Stimulated activated CD4-positive, alpha-beta T cell treated with anti-CD3 and anti-CD28 coated beads, Interleukin-15, amount 100 ng/mL, for 24 hours (primary cell): ENCODE measurements at places on chromosomes 11 and 22.
A peak's percentile ranks its signal among the peaks of the same experiment; 100 is the strongest.

GRCh38 chr11:77299528-77299993 is 1.9 kb downstream of the GDPD4 start:
- no peak for DNase-seq

GRCh38 chr11:12189543-12190235 is 79.3 kb downstream of the MICAL2 start:
- peak; percentile 49 for DNase-seq

- peak; percentile 16 for DNase-seq
Observed at GRCh38 chr11:113796663-113797259, 17.2 kb downstream of the CLDN25 start.

- no peak for DNase-seq
Observed at GRCh38 chr11:130653838-130654636, 205.6 kb downstream of the ADAMTS15 start.

- DNase-seq, result no peak
Observed at GRCh38 chr11:78795621-78796261, 221.1 kb upstream of the NARS2 start.

DNA sequence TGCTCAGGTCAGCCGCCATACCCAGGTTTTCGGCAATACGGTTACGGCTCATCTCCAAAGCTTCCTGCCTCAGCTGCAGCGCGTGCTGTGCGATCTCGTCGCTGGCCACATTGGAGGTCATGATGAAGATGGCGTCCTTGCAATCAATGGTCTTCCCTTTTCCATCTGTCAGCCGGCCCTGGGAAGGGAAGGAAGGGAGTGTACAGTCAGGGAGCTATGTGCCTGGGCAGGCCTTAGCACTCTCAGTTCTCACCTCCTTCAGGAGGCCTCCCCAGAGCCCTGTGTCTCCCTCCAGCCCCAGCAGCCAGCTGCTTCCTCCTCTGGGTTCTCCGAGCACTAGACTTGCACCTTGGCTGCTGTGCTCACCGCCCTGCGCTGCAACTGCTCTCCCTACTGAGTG is 51.5 kb upstream of the PHOX2A start:
- no peak for DNase-seq

DNA sequence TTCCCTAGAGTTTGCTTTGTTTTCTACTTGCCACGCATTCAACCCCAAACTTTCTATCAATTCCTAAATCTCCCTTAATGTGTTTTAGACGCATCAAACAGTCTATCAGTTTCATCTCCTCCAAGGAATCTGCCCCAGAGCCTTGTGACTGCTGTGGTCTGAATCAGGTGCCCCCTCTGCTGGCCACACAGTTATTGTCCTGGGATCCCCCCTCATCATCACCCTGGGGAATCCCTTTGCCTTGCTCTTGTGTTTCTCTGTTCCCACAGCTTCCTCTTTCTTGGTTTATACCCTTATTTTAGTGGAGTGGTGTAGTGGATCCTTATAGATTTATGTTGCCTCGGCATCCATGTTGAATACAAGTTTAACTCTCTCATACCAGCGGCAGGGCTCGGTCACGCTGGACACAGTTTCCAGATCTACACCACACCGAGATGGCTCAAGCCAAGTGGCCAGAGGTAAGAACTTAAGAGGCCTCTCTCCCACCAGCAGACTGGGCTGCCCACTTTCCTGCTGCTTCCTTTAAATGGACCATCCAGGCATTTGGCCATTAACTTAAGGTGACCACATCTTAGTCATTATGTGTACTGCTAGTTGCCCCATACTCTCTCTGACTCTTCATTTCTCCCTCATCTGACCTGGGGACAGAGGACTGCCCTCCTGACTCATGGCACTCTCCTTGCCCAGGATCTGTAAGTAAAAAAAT is 8.2 kb downstream of the UPB1 start:
- peak; percentile 75 for DNase-seq

DNA sequence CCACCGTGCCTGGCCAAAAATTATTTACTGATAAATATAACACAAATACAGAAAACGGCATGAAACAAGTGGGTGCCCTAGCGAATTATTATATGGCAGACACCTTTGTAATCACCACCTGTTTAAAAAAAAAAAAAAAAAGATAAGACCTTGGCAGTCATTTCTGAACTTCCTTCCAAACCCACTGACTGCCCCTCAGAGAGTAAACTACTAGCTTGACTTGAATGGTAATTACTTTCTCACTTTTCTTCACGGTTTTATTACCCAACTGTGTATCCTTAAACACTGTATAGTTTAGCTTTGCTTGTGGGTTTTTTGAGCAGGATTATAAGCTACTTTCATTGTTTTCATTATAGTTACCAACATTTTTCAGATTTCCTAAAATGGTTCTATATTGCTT is 23.7 kb downstream of the SFI1 start:
- no peak for DNase-seq

DNA sequence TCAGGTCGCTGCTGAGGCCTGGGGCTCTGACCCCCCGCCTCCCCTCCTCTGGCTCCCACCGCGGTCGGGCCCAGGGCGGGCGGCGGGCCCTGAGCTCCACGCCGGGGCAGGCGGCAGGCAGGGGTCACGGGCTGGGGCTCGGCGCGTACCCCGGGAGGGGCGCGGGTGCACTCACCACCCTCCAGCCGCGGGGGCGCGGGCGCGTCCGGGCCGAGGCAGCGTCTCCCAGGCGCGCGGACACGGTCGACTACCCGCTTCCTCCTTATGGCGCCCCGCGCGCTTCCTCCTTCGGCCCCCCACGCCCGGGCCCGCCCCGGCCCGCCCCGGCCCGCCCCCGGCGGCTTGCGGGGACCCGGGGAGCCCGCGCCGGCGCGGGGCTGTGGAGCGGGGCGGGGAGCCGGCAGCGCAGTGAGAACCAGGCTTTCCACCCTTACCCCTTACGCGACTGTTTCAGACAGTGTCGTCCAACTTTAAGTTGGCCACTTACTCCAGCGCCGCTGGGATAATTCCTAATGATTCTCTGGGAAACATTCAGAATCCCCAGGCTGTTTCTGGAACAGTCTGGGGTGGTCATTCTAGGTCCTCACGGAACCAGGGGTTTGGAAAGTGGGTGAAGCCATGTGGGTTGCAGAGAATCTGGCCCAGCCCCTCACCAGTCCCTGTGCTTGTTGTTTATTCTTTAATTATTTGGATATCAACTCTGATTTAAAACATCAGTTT is at the start of gene BID:
Gene BID (minus strand): TSS at position 264 of the 720 bp plus-strand sequence. CDS start 24,353 bp downstream, outside the sequence.
- DNase-seq, result peak; percentile 53

GRCh38 chr22:46534177-46534776 is 3.1 kb downstream of the CELSR1 start:
- no peak for DNase-seq

DNA sequence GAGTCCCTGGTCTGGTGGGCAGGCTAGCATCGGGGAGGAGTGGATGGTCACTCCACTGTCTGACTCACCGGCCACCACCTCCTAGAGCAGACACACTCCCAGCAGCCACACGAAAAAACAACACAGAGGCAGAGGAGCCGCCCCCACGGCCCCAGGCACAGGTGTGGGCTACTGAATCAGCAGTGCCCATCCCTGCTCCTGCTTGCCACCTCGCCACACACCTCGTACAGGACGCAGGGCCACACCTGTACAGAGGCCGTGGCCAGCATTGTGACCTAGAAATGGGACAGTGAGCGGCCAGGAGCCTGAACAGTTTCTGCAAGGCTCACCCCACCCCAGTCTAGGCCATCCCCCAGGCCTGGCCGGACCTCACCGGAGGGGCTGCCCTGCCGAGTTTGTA is 14.0 kb downstream of the TRIM29 start:
- DNase-seq, result no peak

GRCh38 chr11:123216249-123216648 is 21.2 kb upstream of the CLMP start:
- DNase-seq, result no peak

- DNase-seq, result no peak
Observed at GRCh38 chr11:34719303-34719848, 98.5 kb downstream of the EHF start.

DNA sequence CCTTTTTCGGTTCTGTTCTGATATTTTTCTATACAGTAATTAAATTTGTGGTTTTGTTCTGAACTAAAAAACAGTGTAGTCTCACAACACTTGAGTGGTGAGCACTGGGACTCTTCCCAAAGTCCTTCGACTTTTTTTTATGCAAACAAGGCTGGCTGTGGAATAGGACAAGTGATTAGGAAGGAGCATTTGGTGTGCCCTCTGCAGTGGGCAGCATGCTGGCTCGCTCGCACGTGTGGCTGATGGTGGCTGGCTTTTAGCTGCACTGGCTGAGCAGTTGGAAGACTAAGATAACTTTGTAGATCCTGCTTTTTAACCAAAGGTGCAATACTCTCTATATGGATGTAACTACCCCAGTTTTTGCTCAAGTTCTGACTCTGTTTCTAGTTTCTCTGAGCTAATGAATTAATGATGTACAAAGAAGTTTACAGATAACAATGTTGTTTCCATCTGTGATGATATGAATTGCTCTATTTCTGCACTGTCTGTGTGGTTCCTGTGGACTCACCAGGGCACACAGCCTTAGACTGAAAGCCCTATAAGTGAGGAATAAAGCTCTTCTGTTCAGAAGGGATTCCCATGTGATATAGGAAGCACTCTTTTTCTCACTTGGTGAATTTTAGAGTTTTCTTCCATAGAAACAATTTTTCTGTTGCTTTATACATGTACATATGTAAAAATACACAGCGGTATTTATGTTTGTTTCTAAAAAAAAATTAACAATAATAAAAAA is 143.1 kb upstream of the RASSF10 start:
- no peak for DNase-seq

DNA sequence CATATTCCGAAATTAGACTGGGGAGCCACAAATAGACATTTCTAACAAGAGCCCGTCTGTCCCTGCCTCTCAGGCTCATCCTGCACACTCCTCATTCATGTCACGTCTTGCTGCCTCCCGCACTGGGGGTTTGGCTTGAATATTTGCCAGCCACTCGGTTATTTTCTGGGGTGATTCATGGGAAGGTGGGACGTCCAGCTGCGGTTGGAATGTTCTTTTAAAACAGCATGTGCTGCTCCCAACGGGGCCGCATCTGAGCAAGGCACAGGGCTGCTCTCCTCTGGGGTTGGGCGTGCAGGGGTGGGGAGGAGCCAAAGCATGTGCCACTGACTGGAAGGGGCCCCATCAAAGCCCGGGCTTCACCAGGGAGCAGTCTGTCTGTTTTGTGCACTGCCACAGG is 25.9 kb upstream of the SLC5A4 start:
- DNase-seq, result no peak

GRCh38 chr11:65574109-65574810 is 1.6 kb upstream of the EHBP1L1 start:
- peak; percentile 97 for DNase-seq

DNA sequence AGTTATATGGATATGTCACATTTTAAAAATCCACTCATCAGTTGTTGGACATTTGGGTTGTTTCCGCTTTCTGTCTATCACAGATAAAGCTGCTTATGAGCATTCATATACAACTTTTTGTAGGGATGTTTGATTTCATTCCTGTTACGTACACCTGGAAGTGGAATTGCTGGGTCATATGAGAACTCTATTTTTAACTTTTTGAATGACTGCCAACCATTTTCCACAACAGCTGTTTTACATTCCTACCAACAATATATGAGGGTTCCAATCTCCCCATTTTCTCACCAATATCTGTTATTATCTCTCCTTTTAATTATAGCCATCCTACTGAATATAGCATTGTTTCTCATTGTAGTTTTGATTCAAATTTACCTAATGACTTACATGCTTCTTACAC is 172.0 kb downstream of the UVRAG start:
- DNase-seq, result no peak

DNA sequence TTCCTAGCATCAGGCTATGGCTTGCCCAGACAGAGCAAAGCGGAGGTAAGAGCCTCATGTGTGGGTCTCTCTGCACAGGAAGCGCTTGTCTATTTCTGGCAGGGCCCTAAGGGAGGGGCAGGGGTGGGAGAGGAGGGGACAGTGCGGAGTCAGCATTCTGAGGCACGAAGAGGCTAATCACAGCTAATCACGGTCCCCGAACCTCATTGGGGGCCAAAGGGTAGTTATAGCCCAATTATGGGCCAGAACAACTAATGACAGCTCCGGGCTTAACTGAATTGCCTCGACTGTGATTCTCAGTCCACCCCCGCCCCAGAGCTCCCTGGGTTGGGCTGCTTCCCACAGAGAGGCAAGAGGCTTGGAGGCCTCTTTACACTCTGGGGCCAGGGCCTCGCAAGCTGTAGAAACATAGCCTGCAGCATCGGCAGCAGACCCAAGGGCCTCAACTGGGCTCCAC is 72.7 kb upstream of the PRDM11 start:
- DNase-seq, result no peak

- DNase-seq, result no peak
Observed at GRCh38 chr11:2178906-2179494, 7.4 kb upstream of the TH start.

GRCh38 chr11:85062659-85063058 is 564.5 kb downstream of the DLG2 start:
- no peak for DNase-seq

- no peak for DNase-seq
Observed at GRCh38 chr11:79809487-79809886, 368.7 kb upstream of the TENM4 start.

GRCh38 chr11:114400915-114401223 is 403 bp downstream of the RBM7 start:
- no peak for DNase-seq

DNA sequence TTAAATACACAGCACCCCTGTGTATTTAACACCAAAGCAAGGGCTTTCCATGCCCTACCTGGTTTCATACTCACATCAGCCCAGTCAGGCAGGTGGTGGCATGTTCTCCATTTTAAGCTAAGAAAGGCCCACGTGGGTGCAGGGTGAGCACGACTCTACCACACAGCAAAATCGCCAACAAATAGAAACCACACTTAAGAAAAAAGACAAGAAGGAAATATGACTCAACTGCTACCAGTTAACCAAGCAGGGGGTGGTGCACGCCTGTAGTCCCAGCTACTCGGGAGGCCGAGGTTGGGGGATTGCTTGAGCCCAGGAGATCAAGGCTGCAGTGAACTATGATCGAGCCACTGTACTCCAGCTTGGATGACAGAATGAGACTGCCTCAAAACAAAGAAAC is 35.2 kb upstream of the TFIP11 start:
- DNase-seq, result peak; percentile 47

GRCh38 chr11:128451652-128452470 is 135.5 kb downstream of the ETS1 start:
- no peak for DNase-seq

- DNase-seq, result no peak
Observed at GRCh38 chr11:125494031-125494360, 2.1 kb downstream of the FEZ1 start.

GRCh38 chr22:35134637-35135036 is 68.7 kb downstream of the ISX start:
- DNase-seq, result no peak

- no peak for DNase-seq
Observed at GRCh38 chr11:12771875-12772274, 97.7 kb downstream of the TEAD1 start.

DNA sequence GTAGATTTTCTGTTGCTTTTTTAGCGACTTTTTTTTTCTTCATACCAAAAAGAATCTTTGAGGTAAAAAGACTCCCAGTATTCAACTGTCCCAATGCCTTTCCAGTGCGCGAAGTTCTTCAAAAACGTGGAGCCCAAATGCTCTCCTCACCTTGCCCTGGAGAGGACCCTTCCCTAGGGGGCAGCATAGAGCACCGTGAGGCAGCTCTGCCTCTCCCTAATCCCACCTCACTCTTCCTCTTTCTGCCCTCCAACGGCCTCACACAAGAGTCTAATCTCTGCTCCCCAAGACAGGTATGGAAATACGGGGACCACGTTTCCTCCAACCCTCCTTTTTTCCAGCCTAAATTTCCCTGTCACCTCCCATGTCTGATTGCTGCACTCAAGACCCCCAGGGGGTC is 117.5 kb upstream of the ALX4 start:
- peak; percentile 41 for DNase-seq
